ENCODE measurements at places on chromosomes 1 and 21.

DNA sequence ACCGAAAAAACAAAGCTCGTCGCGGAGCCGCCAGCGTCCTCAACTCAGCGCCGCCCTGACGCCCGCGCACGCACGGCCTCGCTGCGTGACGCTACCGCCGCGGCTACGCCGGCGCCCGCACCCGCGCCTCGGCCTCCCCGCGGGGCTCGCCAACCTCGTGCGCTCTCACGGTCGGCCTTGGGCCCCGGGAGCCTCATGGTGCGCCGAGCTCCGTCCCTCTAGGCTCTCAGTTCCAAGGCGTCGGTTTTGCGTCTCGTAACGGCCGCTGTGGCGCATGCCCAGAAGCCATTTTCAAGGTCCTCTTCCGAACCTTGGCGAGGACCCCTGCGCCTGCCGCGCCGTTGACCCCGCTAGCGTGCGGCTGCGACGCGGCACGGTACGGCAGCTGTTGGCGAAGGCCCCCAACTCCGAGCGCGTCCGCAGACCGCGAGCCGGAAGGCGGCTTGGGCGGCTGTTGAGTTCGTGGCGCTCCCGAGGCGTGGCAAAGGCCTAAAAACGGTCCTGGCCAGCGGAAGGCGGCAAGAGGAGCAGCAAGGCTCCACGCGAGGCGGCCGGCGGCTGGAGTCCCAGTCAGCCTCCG is at the start of gene HENMT1:
TSS of gene HENMT1 (minus strand) at position 64 of the 580 bp plus-strand sequence. CDS start 1,209 bp downstream, outside the sequence.
- DNase-seq, result peak; percentile 81

DNA sequence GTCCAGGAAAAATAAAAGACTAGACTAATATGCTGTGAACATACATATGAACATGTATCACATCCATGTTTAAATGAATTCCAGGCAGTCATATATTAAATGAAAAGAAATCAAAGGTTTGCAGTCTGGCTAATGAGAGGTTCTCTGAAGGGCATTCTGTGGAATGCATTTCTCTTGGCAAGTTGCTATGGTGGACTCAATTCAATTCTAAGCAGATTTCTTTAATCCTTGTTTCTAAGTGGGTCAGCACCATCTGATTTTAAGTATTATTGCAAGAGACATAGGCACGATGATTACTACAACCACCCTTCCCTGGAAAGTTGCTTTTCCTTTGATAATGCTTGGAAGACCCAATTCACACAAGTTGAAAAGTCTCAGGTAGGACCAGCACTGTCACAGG is 23.9 kb upstream of the ABCA4 start:
- DNase-seq, result no peak

DNA sequence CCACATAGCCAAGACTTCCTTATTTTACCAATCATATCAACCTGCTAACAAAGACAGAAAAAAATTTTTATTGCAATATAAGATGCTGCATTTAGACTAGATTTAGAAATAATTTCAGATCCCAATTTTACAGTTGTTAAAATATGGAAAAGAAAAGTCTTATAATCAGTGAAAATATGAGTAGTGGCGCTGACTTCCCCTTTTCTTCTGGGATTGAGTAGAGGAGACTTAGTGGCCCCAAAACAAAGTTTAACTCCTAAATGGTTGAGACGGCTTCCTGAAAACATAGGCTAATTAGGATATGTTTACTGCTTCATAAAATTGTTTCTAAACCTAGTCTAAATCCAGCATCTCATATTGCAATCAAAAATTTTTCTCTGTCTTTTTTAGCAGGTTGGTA is 68.4 kb downstream of the RAB3GAP2 start:
- no peak for DNase-seq

DNA sequence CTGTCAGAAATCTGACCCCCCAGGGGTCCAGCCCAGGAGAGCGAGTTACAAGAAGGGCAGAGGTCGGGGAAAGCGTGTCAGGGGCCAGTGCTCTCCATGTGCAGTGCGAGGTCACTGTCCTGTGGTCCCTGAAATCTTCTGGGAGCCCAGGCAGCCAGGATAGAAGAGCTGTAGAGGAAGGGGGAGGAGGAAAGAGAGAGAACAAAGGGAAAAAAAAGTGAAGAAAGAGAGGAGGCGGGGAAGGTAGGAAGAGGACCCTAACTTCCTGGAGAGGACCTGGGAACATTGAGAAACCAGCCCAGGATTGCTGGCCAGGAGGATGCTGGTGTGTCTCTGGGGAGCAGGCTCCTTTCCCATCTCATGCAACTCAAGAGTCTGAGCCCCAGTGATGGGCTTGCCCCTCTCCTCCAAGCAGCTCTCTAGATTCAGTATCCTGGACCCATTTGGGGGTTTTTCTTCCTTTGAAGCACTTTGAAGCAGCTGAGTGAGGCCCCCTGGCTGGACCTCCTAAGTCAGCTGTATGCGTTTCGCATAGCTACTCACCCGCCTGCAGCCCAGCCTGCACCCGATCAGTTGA is 6.8 kb upstream of the INAVA start:
- no peak for DNase-seq

DNA sequence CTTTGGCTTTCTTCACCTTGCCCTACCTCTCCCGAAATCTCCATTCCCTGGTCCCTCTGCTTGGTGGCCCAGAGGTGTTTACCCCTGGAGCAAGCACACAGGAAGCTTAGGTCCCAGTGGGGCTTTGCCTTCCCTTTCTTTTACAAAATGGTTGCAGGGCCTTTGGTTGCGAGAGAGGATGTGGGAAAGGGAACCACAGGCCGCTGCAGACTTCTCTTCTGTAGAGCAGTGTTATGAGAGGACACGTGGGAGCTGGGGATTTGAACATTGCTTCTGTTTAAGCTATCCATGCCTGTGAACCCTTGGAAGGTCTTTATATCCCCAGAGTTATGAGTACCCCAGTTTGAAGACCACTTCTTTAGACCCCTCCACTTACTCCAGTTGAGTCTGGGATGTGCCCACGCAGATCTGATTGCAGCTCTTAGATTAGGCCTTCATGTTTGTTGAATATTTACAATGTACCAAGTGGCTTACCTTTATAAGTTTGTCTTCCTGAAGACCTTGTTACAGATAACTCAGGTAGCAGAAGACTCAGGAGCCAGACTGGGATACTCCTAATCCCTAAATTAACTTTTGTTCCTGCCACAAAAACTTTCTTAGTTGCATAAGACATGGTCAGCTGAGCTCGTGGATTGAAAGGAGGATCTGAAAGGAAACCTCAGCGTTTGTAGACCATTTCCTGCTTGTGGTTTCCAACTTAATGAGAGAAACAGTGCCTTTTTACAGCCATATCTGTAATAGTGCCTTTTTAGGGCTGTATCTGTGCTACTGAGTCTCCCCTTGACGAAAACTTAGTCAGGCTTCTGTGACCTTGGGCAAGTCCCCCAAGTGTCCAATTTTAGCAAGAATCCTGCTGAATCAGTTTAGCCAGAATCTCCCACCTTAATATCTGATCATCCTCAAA is 21.9 kb upstream of the IVNS1ABP start:
- no peak for DNase-seq

DNA sequence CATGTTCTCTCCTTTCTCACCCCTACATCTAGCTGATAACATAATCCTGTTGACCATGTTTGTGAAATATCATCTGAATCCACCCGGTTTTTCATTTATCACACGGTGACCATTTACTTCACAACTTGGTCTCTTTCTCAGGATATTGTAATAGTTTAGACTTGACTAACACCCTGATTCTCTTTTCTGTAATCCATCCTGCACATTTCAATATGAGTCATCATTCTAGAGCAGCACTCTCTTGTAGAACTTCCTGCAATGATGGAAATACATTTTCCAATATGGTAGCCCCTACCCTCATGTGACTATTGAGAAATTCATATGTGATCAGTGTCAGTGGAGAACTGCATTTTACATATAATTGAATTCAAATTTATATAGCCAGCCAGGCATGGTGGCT is 2.3 kb upstream of the JAM2 start:
- DNase-seq, result no peak

DNA sequence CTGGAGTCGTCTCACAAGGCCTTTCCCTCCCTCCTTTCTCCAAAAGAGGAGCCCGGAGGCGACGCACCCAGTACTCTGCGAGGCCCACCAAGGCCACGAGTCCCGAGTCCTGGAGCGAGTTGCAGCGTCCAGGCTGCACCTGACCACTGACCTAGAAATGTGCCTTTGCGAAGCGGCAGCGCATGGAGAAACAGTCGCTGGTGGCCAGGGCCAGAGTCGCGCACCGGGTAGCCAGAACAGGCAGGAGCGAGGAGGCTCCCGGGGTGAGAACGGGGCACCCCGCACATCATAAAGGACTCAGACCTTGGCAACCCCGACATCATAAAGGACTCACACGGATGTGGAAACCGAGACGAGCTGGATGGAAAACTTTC is 318.4 kb downstream of the FAM72C start:
- DNase-seq, result no peak

GRCh38 chr1:154453574-154454352 is 48.3 kb upstream of the TDRD10 start:
- no peak for DNase-seq

GRCh38 chr1:57966751-57967406 is 543.0 kb upstream of the DAB1 start:
- DNase-seq, result no peak

DNA sequence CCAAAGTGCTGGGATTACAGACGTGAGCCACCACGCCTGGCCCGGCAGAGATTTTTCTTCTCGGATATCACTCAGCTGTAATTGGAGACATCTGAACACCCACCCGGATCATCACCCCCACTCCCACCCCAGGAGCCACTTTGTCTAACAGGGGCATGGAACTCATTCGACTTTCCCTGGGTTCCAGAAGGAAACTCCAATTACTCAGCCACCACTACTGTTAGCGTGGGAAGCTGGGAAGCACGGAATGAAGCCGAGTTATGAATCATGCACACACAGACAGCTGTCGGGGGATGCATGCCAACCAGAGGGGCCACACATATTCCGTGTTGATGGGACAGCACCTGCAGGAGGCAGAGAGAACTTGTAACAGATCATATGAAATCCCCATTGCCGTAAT is 85.2 kb downstream of the HLCS start:
- DNase-seq, result no peak

DNA sequence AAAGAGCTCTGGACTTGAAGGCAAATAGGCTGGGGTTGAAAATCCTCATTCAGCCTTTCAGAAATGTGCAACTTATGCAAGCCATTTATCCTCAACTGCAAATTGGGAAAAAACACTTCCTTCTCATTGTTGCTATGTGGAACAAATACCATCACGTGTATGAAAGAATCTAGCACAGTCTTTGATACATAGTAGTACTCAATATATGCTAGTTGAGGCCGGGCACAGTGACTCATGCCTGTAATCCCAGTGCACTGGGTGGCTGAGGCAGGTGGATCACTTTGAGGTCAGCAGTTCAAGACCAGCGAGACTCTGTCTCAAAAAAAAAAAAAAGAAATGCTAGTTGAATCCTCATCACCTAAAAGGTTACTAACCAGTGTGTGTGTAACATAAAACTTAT is 8.2 kb downstream of the PI4KB start:
- DNase-seq, result no peak

DNA sequence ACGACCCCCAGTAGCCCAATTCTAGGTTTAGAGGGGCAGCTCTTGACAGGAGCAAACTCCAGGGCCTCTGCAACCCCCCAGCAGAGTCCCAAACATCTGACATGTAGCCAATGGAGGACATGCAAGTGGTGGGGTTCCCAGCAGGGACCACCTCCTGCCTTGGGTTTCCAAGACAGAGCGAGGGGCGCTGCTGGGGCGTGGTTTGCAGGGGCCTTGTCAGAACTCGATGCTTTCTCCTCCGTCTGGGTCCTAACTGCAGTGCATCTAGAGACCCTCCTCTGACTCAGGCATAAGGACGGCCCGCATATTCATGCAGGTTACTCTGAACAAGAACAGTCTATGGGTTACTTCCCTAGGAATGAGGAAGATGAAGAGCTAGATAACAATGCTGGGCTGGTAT is 17.2 kb downstream of the EPHX1 start:
- DNase-seq, result no peak

GRCh38 chr1:30191154-30191702 is 532.2 kb downstream of the MATN1 start:
- no peak for DNase-seq

GRCh38 chr1:65625528-65625927 is 167.2 kb upstream of the PDE4B start:
- no peak for DNase-seq

DNA sequence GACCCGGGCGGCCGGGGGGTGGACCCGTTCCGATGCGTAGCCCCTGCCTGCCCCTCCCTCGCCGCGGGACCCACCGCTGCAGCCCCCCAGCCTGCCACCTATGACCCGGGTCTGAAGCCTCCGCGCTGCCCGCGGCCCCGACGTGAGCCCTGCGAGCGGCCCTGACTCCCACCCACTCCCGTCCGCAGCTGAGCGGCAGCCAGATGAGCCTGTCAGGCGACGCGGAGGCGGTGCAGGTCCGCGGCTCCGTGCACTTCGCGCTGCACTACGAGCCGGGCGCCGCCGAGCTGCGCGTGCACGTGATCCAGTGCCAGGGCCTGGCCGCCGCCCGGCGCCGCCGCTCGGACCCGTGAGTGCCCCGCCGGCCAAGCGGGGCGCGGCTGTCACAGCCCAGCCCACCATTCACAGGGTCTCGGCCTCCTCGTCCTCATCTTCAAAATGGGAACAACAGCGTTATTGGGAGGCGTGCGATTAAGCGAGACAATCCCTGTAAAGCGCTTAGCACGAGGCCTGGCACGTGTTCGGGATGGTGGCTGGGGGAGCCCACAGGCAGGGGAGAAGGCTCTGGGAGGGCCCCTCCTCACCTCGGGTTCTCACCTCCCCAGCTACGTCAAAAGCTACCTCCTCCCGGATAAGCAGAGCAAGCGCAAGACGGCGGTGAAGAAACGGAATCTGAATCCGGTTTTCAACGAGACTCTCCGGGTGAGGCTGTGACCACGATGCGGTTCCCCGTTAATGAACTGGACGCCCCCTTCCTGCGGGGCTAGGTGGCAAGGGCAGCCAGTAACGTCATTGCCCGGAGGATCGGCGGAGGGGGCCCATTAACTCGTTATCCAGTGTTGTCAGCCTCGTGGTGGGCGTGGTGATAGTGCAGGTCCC is 8.2 kb downstream of the SYTL1 start:
- no peak for DNase-seq

Data from NCI-H2171 (cell line).